G401 (cell line): ENCODE measurements at places on chromosomes 13 and 19. TPM values are rescaled to one million over a fixed set of nuclear protein-coding genes. Genes with fewer than 3 reads are reported as not detected.
A peak's percentile ranks its signal among the peaks of the same experiment; 100 is the strongest.

NKG7 gene
- total RNA-seq: not detected in 2 replicates

GRCh38 chr13:75643693-75644092 is 7.6 kb downstream of the LMO7 start:
- DNase-seq: no peak

DNA sequence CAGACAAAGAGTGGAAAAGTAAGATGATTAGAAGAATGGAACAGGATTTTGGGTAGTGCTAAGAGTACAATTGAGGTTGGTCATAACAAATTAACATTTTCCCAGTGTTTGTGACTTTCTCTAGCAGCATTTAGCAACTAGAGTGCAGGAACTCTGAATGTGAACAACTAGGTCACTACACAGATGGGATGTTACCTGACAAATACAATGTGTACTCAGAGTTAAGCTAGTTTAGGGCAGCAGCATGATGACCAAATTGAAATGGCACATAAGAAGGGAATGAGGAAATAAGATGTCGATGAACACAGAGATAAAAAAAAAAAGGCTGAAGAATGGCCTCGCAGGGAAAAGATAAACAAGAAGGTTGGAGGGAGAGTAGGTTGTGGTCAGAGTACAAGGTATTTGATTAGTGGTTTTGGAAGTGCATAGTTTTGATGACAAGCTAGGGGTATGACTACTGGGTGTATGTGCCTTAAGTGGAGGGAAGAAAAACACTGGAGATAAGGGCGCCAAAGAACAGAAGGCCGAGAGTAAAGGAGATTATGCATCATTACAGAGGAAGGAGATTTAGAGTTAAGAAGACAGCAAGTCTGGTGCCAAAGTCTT is 381.1 kb downstream of the FGF14 start:
- peak; percentile 87 for DNase-seq

- no peak for DNase-seq
These were observed 499.5 kb upstream of the SPRY2 start for GRCh38 chr13:80840316-80840976.

GRCh38 chr19:29798774-29799497 is 12.9 kb upstream of the CCNE1 start:
- DNase-seq: peak; percentile 63

FARP1 gene
- total RNA-seq: 17.9 and 50.3 TPM in 2 replicates

- DNase-seq: no peak
These were observed 7.7 kb downstream of the C2CD4C start for GRCh38 chr19:400976-401865.

OVOL3 gene
- total RNA-seq: not detected in 2 replicates

DNA sequence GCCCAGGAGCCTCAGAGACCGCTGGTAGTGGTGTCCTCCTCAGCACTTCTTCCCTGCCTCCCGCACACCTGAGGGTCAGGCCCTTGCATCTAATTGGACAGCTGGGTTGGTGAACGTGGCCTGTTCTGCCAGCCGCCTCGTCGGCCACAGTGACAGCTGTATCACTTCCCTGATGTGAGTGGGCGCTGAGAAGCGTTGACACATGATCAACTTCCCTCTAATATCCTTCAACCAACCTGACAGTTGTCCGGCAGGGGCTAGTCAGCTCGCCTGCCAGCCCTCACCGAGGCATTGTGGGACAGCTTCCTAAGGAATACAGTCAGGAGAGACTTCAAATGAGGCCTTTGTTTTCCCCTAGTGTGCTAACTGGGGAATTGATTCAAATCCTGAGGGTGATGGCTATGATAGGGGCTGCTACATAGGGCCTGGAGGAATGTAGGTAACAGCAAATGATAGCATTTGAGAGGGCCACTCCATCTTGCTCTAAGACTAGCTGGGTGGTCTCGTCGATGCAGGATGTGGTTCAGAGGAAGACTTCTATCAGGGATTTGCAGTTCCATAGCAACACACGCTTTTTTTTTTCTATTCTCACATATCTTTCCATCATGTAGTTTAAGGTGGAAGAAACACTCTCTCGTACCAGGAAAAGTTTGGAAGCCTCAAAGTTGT is 230.8 kb downstream of the TSHZ3 start:
- no peak for DNase-seq

DNA sequence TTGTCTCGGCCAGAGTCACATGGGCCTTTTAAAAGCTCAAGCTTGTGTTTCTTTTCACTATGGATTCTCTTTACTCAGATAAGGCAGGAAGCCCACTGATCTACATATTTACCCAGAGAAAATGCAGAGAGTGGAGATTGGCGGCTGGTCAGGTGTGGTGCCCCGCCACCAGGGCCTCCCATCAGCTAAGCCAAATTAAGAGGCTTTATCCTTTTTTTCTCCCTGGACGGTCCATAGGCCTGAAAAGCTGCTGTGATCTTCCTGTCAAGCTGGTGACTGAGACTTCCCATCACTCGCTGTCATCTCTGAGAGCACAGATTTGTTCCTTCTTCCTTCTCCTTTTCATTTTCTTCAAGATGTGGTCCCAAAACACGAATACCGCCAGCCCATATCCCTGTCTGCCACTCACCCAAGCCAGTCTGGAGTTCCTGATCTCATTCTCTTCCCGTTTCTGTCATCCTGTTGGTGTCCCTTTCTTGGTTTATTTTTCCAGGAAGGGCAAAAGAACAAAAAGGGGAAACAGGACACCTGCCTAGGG is 1.9 kb downstream of the SAFB start:
- no peak for DNase-seq

GRCh38 chr19:3513229-3514140 is 7.4 kb downstream of the FZR1 start:
- DNase-seq: no peak

DNA sequence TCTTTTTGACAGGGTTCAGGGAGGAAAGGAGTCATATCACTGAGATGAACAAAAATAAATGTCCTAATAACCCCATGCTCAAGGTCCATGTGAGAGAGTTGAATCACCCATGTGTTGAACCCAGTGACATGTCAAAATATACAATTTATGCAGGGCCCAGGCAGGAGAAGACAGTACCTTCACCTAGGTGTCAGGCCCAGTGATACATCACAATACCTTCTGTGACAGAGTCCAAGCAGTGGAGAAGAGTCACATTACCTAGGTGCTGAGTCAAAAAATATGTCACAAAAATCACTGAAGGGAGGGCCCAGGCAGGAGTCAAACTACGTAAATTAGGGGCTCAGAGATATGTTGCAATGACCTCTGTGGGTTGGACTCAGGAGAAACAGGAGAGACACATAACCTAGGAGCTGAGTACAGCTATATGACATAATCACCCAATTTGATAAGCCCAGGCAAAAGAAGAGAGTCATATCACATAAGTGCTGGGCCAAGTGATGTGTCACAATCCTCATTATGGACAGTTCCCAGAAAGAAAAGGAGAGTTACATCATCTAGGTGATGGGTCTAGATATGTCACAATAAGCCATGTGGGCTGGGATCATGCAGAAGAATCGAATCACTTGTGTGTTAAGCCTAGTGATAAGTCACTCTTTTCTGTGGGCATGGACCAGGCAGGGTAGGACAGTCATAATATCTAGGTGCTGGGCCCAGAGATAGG is 13.8 kb upstream of the ZNF724 start:
- DNase-seq: no peak

- no peak for DNase-seq
These were observed 16.4 kb downstream of the EMP3 start for GRCh38 chr19:48341515-48342413.

GRCh38 chr19:43718627-43719377 is 2.9 kb downstream of the IRGC start:
- DNase-seq: no peak

- no peak for DNase-seq
These were observed 27.2 kb upstream of the POU4F1 start for GRCh38 chr13:78630511-78630910.

SCAMP4 gene
- 45.9 and 70.6 TPM in 2 replicates for total RNA-seq

GRCh38 chr13:101007245-101007644 is 332.6 kb upstream of the TMTC4 start:
- DNase-seq: no peak

GRCh38 chr19:2652504-2653099 is 49.9 kb downstream of the GNG7 start:
- no peak for DNase-seq

DNA sequence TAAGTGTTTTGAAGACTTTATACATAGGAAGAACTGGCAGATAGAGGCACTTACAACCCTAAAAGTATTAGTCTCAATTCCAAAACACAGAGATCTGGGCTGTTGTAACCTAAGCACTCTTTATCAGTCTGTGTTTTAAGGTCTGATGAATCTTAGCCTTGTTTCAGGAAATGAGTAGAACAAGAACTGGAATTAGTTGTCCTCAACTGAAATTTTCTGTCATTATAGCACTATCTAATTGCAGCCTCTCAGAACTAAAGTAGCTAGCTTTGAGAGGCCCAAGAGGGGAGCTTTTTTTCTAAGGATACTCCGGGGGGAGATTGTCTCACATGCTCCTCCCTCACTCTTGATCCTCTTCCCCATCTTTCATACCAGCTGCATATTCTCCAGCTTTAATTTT is 13.1 kb downstream of the HNRNPM start:
- no peak for DNase-seq

ZNF628 gene
- total RNA-seq: 13.3 and 27.6 TPM in 2 replicates

DNA sequence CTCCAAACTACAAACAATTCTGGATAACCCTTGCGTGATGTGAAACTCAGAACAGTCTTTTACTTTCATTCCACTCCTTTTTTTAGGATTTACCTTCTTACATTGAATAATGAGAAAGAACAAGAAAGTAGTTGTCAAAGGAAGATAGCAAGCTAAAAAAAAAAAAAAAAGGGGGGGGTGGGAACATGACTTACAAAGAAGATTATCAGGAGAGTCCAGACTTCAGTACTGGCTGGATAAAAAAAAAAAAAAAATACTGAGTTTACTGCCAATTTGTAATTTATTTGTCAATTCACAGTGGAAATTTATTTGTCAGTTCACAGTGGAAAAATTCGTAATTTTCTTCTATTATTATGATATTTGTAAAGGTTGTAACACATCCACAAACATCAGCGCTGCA is 792.4 kb upstream of the SLITRK5 start:
- no peak for DNase-seq

- peak; percentile 82 for DNase-seq
These were observed 13.3 kb upstream of the CACNG6 start for GRCh38 chr19:53977991-53978731.

PNMA8A gene
- total RNA-seq: 40.3 and 40.5 TPM in 2 replicates

APOC1 gene
- total RNA-seq: 182 and 412 TPM in 2 replicates
